ENCODE measurements at places on chromosomes 16 and 17.

DNA sequence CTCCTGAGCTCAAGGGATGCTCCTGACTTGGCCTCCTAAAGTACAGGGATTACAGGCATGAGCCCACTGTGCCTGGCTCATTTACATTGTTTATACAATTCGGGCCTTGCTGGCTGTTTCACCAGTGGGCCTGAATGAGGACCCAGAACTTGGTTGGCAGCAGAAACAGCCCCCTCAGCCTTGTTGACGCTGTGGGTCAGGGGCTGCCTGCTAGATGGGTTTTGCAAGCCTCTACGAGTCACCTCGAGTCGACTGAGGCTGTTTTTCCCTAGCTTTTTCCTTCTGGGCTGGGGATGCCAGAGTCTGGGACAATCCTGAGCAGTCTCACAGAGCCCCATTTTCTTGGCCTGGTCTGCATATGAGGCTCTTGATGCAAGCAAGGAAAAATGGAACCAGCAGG lies 16.1 kb downstream of the PPL start:
- no peak overlapping the region for H3K27ac ChIP-seq
- no peak for DNase-seq

DNA sequence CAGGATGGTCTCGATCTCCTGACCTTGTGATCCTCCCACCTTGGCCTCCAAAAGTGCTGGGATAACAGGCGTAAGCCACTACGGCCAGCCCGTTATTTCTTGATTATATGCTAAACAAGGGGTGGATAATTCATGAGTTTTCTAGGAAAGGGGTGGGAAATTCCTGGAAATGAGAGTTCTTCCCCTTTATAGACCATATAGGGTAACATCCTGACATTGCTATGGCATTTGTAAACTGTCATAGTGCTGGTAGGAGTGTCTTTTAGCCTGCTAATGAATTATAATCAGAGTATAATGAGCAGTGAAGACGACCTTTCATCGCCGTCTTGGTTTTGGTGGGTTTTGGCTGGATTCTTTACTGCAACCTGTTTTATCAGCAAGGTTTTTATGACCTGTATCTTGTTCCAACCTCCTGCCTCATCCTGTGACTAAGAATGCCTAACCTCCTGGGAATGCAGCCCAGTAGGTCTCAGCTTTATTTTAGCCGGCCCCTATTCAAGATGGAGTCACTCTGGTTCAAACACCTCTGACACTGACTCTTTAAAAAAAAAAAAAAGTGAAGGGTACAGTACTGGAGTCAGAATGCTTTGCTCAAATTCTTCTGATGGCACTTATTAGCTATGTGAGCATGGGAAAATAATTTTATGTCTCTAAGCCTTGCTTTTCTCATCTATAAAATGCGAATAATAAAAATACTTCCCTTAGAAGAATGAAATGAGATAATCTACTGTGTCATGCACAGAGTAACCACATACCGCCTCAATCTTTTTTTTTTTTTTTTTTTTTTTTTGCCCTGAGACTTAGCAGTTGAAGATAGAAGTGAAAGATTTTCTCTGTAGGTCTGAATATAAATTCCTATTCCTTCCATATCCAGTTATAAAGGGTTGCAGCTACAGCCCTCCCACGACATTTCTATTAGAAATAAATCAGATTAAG lies 5.1 kb upstream of the CALCOCO2 start:
- no peak overlapping the region for H3K4me3 ChIP-seq
- no peaks in the 10 kb centered on the region for H3K36me3 ChIP-seq
- no peak overlapping the region for H3K27ac ChIP-seq
- peaks cover 5% of the 10 kb centered on the region for H3K4me1 ChIP-seq
- H3K27me3 ChIP-seq = no peaks in the 10 kb centered on the region

GRCh38 chr17:47644324-47644723 lies 5.4 kb upstream of the KPNB1 start:
- H3K27me3 ChIP-seq = no peaks in the 10 kb centered on the region
- no peak for DNase-seq
- H3K4me1 ChIP-seq = peaks cover 9% of the 10 kb centered on the region
- no peak overlapping the region for H3K27ac ChIP-seq
- H3K4me3 ChIP-seq = no peak overlapping the region

DNA sequence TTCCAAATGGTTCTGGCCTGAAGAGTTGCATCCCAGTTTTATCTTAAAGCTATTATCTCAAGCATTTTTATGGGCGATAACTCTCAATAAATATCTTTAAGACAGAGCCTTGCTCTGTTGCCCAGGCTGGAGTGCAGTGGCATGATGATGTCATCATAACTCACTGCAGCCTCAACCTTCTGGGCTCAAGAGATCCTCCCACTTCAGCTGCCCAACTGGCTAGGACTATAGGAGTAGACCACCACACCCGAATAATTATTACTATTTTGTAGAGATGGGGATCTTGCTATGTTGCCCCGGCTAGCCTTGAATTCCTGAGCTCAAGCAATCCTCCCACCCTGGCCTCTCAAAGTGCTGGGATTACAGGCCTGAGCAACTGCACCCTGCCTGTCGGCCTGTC lies 26.1 kb upstream of the CYTH1 start:
- H3K27ac ChIP-seq = no peak overlapping the region
- H3K36me3 ChIP-seq = peaks cover 70% of the 10 kb centered on the region
- no peak overlapping the region for H3K4me3 ChIP-seq
- DNase-seq = no peak

- peaks cover 37% of the 10 kb centered on the region for H3K4me1 ChIP-seq
- peak overlapping the region; percentile 73 for H3K4me3 ChIP-seq
- peak; percentile 89 for DNase-seq
- H3K36me3 ChIP-seq = peaks cover 6% of the 10 kb centered on the region
- H3K27ac ChIP-seq = peak overlapping the region; percentile 99
- no peaks in the 10 kb centered on the region for H3K27me3 ChIP-seq
Measured at GRCh38 chr17:35244341-35245195, 1.7 kb downstream of the SLFN5 start.

DNA sequence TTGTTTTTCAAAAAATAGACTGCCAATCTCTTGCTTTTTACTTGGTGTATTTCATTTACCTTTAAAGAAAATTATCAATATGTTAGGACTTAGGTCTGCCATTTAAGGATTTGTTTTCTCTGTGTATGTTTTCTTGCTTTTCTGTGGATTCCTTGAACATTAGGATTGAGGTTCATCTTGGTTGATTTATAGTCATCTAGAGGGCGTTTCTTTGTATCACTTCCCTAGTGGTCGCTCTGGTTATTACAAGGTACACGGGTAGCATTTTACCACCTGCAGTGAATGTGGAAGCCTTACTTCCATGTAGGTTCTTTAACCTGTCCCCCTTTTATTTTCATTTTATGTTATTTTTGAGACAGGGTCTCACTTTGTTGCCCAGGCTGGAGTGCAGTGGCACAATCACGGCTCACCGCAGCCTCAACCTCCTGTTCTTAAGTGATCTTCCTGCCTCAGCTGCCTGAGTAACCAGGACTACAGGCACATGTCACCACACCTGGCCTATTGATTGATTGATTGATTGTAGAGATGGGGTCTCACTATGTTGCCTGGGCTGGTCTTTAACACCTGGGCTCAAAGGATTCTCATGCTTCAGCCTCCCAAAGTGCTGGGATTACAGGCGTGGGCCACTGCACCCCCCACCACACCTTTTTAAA lies 35.2 kb upstream of the CBX4 start:
- H3K36me3 ChIP-seq = no peaks in the 10 kb centered on the region
- no peak overlapping the region for H3K4me3 ChIP-seq
- no peaks in the 10 kb centered on the region for H3K27me3 ChIP-seq
- no peaks in the 10 kb centered on the region for H3K4me1 ChIP-seq
